ENCODE measurements at places on chromosomes 5 and 9.
A peak's percentile ranks its signal among the peaks of the same experiment; 100 is the strongest.

DNA sequence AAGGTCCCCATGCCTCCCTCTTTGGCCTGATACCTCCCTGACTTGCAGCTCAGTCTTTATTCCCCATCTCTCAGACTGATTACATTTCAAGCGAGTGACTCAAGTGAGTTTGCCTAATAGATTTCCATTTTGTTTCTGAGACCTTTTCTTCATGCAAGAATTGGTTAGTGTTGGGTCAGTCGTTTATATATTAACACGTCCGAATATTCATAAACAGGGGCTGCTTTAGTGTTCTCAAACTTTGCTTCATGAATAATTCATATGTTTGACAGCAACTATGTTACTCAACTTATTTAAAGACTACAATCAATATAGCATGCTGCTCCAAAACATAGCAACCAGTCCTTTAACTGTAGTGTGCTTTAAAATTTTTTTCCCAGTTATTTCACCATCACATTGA lies 36.6 kb upstream of the MIER3 start:
- DNase-seq, result no peak

GRCh38 chr5:17218353-17219005 lies 1.0 kb downstream of the BASP1 start:
- DNase-seq, result no peak

GRCh38 chr5:66597183-66597757 lies 1.1 kb downstream of the MAST4 start:
- DNase-seq, result peak; percentile 20

- DNase-seq, result no peak
Measured at GRCh38 chr5:39955156-39955555, 530.4 kb upstream of the DAB2 start.

DNA sequence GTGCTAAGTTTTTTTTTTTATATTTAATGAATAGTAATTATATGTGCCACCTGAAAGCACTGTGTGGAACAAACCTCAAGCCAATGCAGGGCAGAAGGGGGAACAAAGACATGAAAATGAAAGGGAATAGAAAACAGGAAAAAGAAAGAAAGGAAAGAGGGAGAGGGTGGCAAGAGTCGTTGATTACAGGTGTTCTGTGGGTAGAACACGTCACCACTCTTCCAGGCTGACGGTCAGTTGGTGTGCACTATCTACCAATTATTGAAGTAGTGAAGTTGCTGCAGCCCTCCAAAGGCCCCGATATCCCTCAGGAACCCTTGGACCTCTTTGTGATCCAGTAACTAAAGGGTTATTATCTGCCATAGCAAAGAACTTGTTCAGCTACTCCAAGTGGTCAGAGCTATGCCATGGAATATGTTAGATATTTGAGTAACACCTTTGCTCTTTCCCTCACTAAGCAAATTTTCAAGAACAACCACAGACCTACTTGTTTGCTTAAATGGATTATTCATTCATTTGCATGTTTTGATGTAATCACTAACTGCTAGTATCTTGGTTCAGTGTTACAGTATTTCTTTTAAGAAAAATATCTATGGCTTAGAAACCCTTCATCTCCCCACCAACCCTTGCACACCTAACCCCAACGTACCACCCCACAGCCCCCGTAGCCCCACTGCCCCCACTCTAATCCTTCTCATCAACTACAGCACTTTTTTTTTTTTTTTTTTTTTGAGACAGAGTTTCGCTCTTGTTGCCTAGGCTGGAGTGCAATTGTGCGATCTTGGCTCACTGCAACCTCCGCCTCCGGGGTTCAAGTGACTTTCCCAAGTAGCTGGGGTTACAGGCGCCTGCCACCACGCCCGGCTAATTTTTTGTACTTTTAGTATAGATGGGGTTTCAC lies 31.3 kb downstream of the FYB1 start:
- no peak for DNase-seq

DNA sequence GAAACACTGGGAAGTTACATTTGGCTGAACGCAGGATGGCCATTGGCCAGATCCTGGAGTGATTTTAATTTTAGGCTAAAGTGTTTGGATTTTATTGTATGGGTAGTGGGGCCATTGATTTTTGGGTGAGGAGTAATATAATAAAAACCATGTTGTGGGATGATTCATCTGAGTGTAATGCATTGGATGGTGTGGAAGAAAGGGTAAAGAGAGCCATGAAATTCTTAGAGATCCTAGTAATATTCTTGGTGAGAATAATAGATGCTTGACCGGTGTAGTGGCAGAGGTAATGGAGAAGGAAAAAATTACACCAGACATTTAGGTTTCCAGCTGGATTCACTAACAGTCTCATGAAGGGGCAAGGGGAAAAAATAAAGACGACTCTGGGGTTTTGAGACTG lies 158.1 kb downstream of the NPR3 start:
- no peak for DNase-seq

- peak; percentile 78 for DNase-seq
Measured at GRCh38 chr9:128341435-128341849, 1.1 kb downstream of the SLC27A4 start.

DNA sequence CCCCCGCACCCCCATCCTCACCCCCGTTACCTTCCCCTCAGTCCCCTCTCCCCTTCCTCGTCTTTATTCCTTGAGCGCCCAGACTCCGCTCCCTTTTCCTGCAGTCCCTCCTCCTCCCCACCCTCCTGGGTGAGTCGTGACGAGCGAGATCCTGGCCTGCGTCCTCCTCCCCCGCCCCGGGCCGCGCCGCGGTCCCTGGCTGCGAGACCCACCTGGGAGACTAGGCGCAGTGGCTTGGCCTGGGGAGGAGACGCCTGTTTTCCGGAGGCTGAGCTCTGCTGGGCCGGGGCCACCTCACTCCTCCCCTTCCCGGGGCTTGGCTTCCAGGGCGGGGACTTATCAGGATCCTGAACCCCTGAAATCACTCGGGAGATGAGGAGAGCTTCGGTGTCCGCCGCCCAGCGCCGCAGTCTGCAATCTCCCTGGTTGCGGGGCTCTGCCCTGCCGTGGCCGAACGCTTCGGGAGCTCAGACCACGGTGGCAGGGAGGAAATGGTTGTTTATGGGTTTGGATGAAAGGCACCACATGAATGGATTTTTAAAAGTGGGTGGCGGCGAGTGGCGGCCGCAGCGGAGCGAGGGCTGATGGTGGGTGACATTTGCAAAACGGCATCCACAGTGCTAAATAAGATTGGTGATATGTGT lies 984 bp downstream of the STXBP1 start:
- DNase-seq, result no peak

GRCh38 chr5:1930501-1930879 lies 47.8 kb upstream of the IRX4 start:
- no peak for DNase-seq

DNA sequence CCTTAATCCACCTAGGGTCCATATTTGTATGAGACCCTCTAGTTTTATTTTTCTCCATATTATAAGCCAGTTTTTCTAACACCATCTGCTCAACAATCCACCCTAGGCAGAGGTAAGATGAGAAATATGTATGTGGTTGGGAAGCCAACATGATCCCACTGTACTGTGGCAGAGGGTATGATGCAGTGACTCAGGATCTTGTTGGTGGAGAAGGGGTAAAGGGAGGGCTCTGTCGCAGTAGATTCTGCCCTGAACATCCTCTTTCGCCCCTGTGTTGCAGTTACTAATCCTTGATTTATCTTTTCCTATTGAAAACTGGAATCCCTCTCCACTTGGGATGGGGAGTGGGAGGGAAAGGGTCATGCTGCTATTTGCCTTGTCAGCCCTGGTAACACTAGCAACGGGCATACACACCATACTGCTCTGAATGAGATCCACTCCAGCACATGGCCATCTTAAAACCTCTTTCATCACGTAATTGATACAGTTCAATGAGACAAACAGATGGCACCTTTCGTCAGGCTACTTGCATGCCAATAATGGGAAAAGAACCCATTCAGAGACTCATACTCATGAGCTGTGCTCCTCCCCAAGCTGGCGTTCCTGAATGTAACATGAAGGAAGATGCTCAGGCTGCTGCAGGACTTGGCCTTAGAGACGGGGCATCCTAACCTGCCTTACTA lies 63.0 kb downstream of the ADAMTS12 start:
- DNase-seq, result no peak

- DNase-seq, result peak; percentile 81
Measured at GRCh38 chr9:73143711-73144328, 7.8 kb upstream of the ANXA1 start.

- no peak for DNase-seq
Measured at GRCh38 chr9:91555132-91555531, 131.5 kb upstream of the NFIL3 start.

GRCh38 chr9:6900440-6900883 lies 142.7 kb downstream of the KDM4C start:
- DNase-seq, result no peak

DNA sequence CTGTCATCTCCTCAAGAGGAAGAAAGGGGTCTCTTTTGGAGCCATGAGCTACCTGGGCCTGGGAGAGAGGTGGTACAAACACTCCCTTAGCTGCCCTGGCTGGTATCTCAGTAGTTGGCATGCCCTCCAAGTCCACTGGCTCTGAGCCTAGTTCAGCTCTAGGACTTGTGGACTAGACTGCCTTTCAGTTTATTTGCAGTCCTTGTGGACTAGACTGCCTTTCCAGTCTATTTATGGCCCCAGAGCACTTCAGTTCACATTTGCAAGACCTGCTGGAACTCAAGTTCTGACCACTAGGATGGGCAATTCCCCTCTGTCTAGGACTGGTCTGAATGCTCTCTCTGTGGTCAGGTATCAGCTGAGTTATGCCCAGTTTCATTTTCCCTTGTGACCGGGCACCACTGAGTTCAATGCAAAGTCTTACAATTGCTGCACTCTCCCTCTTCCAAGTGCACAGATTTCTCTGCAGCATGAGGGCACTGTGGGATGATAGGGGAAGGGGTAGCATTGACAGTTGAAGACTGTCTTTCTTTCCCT lies 1019.0 kb downstream of the TAF11L14 start:
- DNase-seq, result no peak

GRCh38 chr5:111072949-111073682 lies 1.6 kb downstream of the TSLP start:
- DNase-seq, result peak; percentile 95

GRCh38 chr5:14510156-14510734 lies 71.3 kb upstream of the OTULINL start:
- no peak for DNase-seq

GRCh38 chr5:176778921-176779465 lies 31.4 kb upstream of the UNC5A start:
- no peak for DNase-seq

GRCh38 chr5:125236981-125237380 lies 490.5 kb upstream of the ZNF608 start:
- DNase-seq, result no peak

DNA sequence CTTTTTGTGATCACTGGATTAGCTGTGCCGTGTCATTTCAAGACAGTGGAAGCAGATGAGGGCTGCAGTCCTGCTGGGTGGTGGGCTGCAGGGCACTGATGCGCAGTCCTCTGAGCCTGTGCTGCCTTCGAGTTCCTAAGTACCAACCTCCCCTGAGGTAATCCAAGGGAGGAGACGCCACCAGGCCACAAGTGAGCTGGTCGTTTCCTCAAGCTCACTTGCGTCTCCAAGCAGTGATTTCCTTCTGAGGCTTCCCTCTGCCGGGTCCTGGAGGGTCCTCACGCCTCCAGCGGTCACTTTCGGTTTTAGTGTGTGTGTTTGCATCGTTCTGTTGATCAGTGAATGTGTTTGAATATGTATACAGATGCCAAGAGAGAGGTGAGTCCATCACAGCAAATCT lies 115.7 kb downstream of the TRIO start:
- DNase-seq, result no peak

GRCh38 chr9:76417394-76417793 lies 23.2 kb upstream of the RFK start:
- DNase-seq, result no peak

- DNase-seq, result no peak
Measured at GRCh38 chr5:32390819-32391591, 53.5 kb downstream of the ZFR start.
